ENCODE measurements at places on chromosomes 13 and 19.

DNA sequence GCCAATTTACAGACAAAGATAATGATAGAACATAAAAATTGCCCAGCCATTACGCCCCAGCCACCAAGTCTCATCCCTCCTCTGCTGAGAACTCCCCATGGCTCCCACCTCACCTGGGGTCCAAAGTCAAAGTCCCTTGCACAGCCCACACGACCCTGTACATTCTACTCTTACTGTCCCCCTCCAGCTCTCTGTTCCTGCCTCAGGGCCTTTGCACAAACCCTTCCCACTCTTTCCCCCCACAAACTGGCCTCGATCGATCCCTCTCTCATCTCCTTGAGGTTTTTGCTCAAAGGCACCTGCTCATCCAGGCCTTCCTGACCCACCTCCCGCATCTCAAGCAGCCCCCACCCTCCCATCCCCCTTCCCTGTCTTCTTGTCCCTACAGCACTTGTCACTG lies 1.3 kb downstream of the DOCK6 start:
- no peak for DNase-seq

GRCh38 chr13:47216176-47216822 lies 319.4 kb upstream of the HTR2A start:
- DNase-seq = no peak

- no peak for DNase-seq
Observed at GRCh38 chr13:38530492-38530891, 156.4 kb upstream of the FREM2 start.

DNA sequence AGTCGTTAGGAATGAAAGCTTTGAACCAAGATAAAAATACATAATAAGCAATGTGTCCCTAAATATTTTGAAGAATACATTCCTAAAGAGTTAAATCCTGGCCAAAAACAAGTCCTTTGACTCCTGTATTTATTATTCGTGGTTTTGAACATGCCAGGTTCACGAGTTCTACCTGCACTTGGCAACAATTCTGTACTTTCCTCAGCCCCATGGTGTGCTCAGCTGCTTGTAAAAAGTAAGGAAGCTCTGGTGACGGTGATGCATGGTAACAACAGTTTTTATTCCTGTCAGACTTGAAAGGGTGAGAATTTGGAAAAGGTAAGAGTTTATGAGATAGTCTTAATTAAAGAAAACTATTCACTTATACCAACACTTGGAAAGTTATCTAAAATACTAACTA lies 95.0 kb upstream of the KLF12 start:
- DNase-seq = no peak

GRCh38 chr19:49271080-49271753 lies 53.8 kb downstream of the SLC6A16 start:
- no peak for DNase-seq

- DNase-seq = no peak
Observed at GRCh38 chr13:31032528-31033113, 100.2 kb downstream of the TEX26 start.

DNA sequence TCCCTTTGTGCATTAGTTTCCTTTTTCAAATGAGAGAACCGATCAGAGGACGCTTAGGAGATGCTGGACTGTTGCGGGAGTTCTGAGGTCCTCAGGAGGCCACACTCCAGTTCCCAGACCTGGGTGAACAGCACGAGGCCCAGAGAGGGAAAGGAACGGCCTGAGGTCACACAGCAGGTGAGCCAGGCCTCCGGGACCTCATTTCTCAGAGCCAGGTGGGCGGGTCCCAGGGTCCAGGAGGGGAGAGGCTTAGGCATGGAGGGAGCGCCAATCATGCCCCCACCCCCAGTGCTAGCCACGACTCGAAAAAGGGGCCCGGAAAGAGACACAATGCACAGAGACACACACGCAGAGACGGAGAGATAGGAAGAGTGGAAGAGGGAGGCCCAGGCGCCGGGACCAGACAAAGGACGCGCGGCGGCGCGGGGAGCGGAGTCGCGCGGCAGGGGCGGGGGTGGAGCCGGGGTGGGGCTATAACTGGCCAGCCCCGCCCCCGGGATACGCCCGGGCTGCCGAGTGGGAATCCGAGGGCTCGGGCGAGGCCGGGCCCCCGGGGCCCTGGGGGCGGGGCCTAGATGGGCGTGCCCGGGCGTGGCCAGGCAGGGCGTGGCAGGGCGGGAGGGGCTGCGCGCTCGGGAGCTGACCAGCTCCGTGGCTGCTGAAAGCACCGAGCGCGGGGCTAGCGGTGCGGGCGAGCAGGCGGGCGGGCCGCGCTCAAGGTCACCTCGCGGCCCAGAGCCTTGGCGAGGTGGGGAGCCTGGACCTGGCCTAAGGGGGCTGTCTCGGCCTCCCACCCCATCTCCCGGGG lies 1.6 kb downstream of the ELAVL3 start:
- DNase-seq = no peak

GRCh38 chr13:51955816-51956603 lies 55.2 kb downstream of the ATP7B start:
- no peak for DNase-seq

GRCh38 chr19:56842412-56842811 lies 1.9 kb upstream of the PEG3 start:
- no peak for DNase-seq
